NCI-H1105 treated with DMSO at 0.1 percent for 48 hours (cell line): ENCODE measurements at places on chromosomes 16 and 17.
A peak's percentile ranks its signal among the peaks of the same experiment; 100 is the strongest.

GRCh38 chr16:4922721-4923342 is 14.1 kb downstream of the PPL start:
- DNase-seq, result no peak

DNA sequence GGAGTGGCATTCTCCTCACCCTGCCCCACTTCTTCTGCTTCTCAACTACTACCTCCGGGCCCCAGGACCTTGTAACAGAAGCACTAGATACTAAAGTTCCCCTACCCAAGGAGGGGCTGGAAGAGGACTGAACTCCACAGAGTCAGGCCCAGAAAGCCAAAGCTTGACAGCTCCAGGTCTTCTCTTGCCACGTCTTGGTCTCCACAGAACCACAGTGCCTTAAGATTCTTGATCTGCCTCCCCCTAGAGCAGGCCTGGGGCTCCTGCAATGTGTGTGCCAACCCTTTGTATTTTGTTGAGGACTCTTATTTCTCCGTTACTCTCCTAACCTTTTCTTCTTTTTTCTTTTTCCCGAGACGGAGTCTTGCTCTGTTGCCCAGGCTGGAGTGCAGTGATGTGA is 4.0 kb downstream of the SLC16A13 start:
- no peak for DNase-seq

GRCh38 chr16:74982256-74982655 is 2.7 kb downstream of the WDR59 start:
- DNase-seq, result no peak

DNA sequence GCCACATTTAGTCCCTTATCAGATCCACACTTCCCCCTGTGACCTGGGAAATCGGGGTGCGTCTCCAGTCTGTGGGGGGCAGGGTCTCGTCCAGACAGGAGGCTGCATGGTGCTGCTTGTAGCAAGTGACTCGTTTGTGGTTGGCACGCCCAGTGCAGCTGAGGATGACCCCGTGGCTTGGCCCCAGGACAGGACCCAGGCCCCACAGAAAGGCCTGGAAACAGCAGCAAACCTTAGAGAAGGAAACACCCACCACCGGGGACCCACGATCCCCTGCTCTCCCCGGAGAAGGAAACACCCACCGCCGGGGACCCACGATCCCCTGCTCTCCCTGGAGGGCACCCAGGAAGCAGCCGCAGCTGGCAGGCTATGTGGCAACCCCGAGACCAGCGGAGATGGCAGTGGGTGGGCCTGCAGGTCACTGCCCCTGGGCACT is 8.2 kb upstream of the C16orf95 start:
- DNase-seq, result no peak

DNA sequence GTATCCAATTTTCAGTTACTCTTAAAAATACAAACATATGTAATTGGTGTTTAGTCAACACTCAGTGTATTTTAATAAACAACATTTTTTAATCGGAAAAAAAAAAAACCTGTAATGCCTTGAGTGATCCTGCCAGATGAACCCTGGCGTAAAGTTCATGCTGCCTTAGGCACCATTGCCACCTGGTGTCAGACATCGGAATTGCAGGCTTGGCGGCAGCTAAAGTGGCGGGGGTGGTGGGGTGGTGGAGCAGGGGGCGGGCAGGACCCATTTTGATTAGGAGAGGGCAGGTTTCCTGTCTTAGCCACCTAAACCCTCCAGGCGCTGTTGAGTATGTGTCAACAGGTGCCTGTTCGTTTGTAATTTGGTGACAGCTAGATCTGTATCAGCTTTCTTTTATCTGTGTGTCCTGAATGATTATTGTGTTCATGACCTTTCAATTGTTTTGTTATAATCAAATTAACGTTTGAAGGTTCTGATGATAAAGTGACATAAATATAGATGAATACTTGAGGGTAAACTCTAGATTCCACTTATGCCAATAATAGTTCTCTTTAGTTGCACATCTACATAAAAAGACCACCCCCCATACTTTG is 588.7 kb downstream of the CDH13 start:
- DNase-seq, result no peak

DNA sequence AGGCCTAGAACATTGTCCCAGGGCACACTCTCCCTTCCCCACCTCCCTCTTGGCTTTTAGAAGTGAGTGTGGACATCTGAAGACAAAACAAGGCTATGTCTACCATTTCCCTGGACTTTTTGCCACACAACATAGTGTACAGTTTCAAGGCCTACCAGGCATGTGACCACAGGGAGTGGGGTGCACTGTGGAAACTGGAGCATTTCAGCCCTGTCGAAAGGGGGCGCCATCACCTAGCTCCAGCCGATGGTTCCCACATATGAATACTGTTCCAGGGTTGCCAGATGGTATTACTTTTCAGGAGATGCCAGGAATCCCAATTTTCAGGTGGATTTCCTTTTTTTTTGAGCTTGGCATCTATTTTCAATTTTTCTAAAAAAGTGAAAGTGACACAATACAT is 140.7 kb downstream of the KATNIP start:
- no peak for DNase-seq

DNA sequence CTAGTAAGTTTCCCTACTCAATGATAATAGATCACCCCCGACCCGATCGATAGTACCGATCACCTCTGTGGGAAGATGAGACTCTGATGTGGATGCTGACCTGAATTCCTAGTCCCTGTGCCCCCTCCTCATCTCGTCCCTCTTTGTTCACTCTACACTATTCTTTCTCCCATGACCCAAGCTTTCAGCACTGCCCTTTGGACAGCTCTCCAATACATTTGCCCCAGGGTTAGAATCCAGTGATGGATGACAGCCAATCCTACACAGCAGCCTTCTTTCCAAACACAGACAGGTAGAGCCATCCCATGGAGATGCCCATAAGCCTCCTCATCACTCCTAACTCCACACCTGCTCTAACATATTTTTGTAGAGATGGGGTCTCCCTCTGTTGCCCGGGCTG is 141.1 kb downstream of the GSG1L start:
- no peak for DNase-seq

DNA sequence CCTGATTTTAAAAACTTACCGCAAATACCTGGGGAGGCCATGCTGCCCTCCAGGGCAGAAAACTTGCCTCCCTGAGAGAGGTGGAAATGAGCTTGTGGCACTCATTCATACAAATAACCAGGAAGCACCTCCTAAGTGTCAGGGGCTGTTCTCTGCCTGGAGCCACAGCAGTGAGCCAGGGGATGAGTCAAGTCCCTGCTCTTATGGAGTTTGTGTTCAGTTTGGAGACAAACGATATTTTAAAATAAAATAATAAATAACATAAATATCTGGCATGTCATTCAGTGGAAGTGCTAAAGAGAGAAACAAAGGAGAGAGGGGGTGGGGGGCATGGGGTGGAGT is 313.8 kb downstream of the C16orf95 start:
- DNase-seq, result no peak

- peak; percentile 6 for DNase-seq
Measured at GRCh38 chr16:68590201-68590994, 51.3 kb downstream of the ZFP90 start.

DNA sequence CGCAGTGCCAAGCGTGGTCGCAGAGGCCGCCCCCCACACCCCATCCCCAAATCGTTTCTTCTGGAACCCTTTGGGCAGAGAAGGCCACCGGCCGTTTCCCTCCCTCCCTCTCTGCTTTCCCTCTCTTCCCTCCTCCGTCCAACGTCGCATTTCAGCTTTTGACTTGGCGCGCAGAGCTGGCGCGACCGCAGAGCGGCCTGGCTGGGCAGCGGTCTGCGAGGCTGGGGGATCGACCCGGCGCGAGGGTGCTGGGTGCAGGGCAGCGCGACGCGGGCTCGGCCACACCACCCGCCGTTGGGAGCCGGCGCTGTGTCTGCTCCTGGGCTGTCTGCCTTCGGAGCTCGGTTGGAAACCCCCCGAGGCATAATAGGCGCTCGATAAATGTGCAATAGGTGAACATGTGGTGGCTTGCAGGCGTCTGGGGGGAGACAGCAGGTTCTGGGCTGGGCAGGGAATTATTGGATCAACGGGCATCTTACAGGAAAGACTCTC is 2.8 kb upstream of the NTN3 start:
- peak; percentile 88 for DNase-seq

DNA sequence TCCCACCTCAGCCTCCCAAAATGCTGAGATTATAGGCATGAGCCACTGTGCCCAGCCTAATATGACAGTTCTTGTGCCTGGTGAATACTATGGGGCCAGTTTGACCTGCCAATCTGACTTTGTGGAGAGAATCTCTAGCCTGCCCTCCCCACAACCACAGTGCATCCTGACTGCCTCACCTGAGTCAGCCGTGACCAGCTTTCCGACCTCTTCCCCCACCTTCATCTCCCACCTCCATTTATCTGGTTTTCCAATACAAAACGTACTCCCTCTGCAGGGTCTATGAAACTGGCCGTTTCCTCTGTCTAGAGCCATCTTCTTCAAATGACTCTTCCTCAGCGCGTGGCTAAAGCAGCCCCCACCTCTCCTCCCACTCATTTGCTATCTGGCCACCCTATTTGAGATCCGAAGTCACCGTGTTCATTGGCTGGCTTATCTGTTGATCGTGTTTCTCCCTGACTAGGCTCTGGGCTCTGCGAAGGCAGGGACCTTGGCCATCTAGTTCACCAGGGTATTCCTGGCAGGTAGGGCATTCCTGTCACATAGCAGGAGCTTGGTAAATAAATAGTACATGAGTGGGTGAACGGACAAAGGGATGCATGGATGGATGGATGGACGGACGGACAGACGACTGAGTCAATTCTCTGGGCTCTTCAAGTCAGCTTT is 22.3 kb upstream of the PLLP start:
- DNase-seq, result no peak

- DNase-seq, result no peak
Measured at GRCh38 chr16:11585460-11586377, 1.0 kb downstream of the LITAF start.

GRCh38 chr16:75120253-75120652 is 3.7 kb upstream of the LDHD start:
- DNase-seq, result no peak

GRCh38 chr16:3007059-3007956 is 5.4 kb upstream of the CLDN9 start:
- DNase-seq, result no peak

DNA sequence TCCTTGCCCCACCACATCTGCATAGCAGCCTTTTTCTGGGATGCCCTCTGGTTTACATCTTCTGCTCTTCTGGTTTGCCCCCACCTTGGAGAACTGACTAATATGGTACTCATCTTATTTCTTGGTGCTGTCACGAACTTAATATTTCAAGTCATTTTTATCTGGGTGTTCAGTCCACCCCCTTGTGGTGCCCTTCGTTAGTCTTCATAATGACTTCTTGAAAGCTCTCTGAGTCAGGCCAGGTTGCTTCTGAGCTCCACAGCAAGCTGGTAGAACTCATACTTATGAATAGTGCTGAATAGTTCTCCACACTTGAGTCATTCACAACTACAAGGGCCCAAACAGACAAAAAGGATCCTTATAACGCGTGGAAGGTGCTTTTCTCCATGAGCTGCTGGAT is 35.8 kb upstream of the TEKT3 start:
- no peak for DNase-seq

DNA sequence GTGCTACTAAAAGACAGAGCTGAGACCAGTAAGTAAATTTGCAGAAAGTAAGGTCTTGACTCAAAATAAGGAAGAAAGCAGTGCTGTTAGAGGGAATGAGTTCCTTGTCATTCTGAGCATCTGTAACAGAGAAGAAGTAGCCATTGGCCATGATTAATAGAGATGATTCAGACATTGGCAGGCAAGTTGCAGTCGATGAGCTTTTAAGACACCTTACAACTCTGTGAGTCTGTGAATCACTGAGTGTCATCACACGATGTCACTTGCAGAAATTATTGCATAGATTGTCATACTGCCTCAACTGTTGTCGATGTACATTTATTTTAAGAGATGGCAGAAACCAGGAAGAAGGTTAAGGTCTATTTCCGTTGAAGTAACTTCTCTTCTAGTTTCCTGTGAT is 201.1 kb upstream of the CDH13 start:
- DNase-seq, result no peak

GRCh38 chr16:492211-492875 is 35.2 kb upstream of the CAPN15 start:
- no peak for DNase-seq

DNA sequence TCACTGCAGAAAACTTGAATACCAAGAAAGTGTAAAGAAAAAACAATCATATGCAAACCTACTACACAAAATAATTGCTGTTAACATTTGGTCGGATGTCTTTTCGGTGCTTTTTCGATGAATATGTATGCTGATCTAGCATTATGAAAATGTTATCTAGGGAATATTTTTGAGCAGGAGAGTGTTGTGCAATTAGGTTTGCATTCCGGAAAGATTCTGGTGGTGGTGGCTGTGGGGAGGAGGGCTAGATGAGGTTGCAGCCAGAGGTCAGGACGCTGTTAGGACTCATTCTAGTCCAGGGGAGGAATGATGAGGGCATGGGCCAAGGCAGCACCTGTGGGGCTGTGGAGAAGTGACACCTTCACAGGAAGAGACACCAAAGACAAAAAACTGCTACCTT is 258.0 kb upstream of the ASIC2 start:
- no peak for DNase-seq
